ENCODE measurements at places on chromosomes 6 and 20.

DNA sequence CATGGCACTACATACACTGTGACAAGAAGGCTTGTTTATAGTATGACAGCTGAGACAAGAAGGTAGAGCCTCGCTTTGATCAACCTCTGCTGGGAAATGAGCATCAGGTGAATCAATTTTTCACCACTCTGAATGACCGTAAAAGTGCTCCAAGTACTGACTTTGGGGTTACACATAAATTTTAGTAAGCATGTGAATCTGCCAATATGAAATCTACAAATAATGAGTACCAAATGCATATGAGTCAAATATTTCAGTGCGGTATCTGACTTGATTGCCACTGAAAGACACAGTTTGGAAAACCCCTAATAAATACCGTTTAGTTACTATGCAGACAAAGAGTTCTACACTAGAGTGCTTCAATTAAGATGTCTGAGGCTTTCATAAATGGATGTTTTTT is 77.8 kb downstream of the ATG5 start:
- no peak for DNase-seq

GRCh38 chr6:163754866-163755265 is 340.3 kb downstream of the QKI start:
- DNase-seq = no peak

DNA sequence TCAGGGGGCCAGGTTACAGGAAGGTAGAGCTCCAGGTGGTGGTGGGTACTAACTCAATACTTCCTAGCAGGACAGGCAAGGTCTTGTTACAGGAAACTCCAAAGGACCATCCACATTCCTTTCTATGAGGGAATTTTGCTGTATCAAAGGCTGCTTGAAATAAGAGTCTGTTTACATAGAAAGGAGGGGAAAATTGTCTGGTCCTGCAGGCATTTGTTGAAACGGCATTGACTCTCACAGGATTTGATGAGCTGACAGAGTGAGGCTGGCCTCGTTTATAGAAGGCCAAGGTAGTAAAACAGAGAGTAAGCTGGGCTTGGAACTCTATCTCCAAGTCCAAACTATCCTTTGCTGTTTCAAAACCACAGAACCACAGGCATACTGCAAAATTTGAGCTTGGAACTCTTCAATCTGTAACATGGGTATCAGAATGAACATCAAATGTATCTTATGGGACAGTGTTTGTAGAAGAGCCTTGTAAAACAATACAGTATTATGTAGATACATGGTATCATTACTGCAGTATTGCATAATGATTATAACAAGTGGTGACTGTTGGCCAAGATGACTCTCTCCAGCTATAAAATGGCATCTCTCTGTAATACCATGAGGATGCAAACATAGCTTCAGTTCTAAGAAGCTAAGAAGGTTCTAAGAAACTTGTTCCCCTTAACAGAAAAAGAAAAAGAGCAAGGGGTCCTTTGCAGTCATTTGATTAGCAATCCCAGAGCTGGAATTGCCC is 61.5 kb downstream of the TRAM2 start:
- no peak for DNase-seq

- no peak for DNase-seq
Measured at GRCh38 chr6:165985806-165986299, 181.8 kb downstream of the TBXT start.

DNA sequence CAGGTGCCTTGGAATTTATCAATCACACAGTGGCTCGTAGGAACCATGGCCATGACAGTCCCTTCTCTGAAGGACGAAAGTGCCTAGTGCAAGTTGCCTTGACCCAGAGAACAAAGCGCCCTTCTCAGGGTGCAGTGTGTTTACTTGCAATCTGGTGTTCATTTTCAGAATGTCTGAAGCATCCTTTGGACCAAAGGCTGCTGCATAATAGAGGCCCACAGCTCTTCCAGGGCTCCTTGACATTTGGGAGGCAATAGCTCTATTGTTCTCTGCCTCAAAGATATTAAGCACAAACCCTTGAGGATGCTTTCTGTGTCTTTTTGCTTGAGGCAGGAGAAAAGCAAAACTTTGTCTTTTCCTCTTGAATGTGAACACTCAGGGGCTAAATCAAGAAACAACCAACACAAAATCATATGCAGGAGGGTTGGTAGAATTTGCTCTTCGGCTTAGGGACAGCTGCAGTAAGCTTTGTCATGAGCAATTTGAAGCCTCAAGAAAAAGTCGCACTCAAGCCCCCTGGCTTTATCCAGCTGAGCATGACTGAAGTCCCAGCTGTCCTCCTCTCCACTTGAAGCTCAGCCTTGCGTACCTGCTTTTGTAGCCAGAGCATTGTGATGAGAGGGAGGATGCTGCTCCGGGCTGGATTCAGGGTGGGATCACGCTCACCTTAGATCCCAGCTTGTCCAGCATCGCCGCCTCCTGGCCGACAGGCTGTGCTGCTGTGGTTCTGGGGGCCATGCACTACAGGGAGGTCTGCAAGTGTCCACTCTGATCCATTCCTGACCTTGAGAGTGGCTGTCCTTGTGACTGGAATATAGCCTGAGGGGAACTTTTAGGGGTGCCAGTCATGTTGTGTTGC is 495.4 kb downstream of the CDH26 start:
- no peak for DNase-seq

DNA sequence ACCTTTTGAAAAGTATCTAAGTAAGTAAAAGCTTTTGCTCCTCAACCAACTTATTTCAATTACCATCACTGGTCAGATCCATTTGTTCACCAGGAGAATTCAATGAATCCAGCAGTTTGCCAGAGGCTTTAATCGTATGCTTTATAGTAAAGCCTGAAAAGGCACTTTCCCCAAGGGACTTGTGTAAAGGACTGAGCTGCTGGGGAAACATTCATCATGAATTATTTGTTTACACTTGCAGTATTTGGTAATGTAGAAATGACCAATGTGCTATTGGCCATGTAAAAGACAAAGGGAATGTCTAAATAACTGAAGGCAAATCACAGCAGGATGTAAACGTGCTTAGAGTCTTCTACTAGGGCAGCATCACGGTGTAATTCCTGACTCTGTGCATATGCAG is 471.4 kb downstream of the ADGRB3 start:
- DNase-seq = no peak

DNA sequence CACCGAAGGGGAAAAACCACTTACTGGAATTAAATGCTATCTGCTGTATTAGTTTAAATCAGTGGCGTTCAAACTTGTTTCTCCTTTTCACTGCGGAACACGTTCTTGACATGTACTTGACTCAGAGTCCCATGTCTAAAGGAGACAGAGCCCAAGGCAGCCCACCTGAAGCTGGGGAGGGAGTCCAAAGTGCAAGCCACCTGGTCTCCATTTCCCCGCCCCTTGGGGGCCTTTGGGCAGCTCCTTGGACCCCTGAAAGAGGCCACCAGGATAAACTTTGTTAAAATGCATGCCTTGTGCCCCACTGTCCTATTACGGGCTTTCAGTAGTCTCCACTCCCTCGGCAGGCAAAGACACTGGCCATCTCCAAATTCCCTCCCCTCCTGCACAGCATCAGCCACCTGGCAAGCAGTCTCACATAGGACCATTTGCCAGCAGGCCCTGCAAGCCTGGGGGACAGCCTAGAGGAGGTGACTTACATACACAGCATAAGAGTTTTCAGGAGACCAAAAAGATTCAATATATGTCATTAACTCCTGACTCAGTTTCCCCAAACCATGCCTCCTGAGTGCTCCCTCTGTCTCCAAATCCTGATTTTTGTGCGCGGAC is 6.7 kb downstream of the PCK1 start:
- no peak for DNase-seq

- no peak for DNase-seq
Measured at GRCh38 chr6:159398633-159399032, 229.4 kb downstream of the FNDC1 start.

- DNase-seq = no peak
Measured at GRCh38 chr6:150354754-150355571, 13.8 kb upstream of the IYD start.

DNA sequence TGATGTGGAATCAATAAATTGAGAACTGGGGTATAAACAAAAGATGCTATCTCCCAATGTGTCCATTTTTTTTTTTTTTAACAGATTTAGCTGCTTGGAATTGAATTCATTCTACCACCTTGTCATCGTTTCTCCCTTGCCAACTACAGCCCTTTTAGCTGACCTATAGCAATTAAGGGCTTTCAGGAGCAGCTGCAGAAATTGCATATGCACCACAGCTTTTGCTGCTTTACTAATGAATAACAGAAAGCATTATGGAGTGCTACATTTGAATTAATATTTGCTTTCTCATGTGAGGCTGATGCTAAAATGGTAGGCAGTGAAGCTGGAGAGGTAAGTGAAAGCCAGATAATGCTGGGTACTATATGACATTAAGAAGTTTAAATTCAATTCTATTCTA is 5.7 kb downstream of the SESN1 start:
- no peak for DNase-seq

DNA sequence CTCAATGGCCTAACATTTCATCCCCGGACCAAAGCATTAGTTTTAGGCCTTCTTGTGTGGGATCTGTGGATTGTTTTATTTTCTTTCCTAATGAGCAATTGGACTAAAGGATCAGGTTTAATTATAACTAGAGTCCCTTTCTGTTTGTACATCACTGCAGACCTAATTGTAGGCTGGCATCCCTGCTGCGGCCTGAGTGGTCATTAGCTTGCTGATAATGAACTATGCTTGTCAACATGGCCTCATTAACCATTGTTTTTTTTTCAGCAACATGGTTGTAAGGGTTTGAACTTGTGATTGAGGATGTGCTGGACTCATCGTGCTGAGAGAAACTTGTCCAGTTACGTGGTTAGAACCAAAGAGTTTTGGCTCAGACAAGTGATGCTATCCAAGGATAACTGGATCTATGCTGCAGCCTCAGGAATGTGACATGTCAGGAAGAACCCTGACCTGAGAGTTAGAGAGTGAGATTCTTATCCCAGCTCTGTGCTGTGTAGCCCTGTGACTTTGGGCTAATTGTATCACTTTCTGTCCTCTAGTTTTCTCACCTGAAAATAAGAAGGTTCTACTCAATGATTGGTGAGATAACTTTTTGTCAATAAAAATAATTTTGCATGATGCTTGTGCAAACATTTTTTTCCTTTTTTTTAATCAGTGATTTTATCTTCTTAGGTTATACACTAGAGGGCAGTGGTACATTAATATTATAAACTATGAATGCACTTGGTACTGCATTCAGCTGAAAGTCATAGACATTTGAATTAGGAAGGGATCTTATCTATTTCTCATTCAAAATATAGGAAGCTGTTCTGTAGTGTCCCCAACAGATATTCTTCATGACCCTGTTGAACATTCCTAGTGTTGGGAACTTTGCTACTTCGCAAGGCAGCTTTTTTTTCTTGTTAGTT is 140.9 kb downstream of the RNF144B start:
- DNase-seq = no peak

GRCh38 chr6:148272597-148272996 is 70.0 kb upstream of the SASH1 start:
- no peak for DNase-seq

DNA sequence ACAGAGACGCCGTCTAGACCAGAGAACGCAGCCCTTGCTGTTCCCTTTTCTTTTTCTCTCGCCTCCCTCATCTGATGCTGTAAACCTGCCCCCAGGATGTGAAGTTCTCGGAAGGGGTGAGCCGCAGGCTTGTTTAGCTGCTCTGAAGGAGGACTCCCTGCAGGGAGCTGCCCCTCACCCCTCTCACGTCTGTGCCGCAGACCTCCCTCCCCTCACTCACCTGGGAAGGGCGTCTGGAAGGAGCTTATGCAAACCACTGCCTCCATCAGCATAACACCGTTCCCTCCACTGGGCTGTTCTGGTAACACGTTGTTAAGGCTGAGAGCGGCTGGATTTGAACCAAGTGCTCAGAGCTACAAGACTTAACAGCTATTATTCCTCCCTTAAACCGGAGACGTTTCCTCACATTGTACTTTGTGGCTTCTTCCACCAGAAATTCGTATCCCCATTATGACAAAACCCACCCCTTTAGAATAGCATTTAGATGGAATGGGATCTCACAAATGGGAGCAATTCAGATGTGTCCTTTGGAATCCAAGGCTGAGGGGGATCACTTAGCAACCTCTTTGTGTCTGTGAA is 99.8 kb downstream of the SMOC2 start:
- DNase-seq = no peak

DNA sequence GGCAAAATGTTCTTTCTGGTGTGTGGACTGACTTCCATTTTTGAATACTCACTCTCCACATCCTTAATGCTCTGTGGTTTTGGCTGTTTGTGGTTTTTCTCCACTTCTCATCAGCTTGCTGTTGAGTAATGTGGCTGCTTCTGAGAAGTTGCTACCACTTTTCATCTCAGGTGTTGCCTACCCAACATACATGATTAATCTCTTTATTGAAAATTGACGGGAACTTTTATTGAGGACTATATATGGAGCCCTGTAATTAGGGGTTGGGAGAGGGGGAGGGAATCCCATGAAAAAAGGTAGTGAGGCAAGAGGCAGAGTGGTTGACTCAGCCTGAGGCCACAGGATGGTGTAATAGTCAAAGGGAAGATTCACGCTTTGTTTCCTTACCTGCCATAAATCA is 17.6 kb downstream of the IL22RA2 start:
- no peak for DNase-seq

- no peak for DNase-seq
Measured at GRCh38 chr20:16808796-16809195, 60.6 kb downstream of the OTOR start.

DNA sequence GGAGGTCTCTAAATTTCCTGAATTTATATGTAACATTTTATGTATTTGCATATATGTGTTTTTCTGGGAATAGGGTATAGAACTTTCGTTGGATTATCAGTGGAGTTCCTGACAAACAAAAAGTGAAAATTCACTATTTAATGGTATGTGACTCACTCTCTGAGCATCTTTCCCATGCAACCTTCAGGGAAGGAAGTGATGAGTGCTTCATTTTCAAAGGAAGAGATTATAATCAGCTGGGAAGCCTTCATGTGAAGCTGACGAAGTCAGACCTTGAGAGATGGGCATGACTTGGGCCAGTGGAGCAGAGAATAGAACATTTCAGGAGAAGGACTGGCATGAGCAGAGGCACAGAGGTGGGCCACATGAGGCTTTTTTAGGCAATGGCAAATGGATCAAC is 72.7 kb downstream of the FAXC start:
- no peak for DNase-seq

DNA sequence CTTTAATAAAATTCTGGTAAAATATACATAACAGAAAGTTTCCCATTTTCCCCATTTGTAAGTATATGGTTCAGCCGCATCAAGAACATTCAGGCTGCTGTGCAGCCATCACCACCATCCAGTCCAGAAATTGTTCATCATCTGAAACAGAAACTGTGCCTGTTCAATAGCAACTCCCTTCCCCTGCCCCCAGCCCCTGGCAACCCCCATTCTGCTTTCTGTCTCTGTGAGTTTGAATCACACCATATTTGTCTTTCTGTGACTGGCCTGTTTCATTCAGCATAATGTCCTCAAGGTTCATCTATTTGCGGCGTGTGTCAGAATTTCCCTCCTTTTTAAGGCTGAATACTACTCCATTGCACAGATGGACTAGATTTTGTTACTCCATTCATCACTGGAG is 19.1 kb downstream of the VSTM2L start:
- DNase-seq = no peak

DNA sequence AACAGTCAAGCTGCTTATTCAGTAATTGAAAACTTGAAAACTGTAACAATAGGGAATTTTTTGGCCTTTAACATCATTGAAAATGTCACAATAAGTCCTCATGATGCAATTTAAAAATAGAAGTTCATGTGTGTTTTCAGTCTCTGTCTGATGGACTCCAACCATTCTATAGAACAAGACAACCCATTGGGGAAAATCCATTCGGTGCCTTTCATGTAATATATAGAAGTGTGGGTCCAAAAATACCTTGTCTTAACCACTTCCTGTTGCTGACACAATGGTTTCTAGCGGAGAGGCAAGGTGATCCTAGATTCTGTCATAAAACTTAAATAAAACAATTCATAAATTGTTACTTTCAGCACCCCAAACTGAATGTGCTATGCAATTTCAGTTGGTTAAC is 1131.3 kb upstream of the MAP3K7 start:
- no peak for DNase-seq
